ENCODE measurements at places on chromosomes 2 and 18. TPM values are rescaled to one million over a fixed set of nuclear protein-coding genes. Genes with fewer than 3 reads are reported as not detected.

LIMS4 gene
- 0.54 TPM for total RNA-seq

COL5A2 gene
- total RNA-seq: 0.54 TPM

IL18RAP gene
- total RNA-seq: 0.27 TPM

CPS1 gene
- total RNA-seq: 0.54 TPM

GALNT5 gene
- 0.27 TPM for total RNA-seq

DLX1 gene
- total RNA-seq: not detected

FAM228B gene
- 8.1 TPM for total RNA-seq

PID1 gene
- total RNA-seq: not detected

FMNL2 gene
- total RNA-seq: 0.54 TPM

TXNDC2 gene
- not detected for total RNA-seq

KCNG2 gene
- total RNA-seq: 14.8 TPM

RPRM gene
- under 0.01 TPM for total RNA-seq

KCNK3 gene
- under 0.01 TPM for total RNA-seq

ONECUT2 gene
- total RNA-seq: under 0.01 TPM

C1QL2 gene
- not detected for total RNA-seq

ANKRD30B gene
- total RNA-seq: not detected

CABLES1 gene
- total RNA-seq: 18.3 TPM

ALPP gene
- 0.27 TPM for total RNA-seq

IL36G gene
- not detected for total RNA-seq

CASP10 gene
- 54.1 TPM for total RNA-seq

RNU2-63P gene
- under 0.01 TPM for total RNA-seq

PLGLB2 gene
- total RNA-seq: 0.54 TPM

UPP2 gene
- total RNA-seq: not detected

DIPK1C gene
- total RNA-seq: under 0.01 TPM

SALL3 gene
- total RNA-seq: not detected

CCDC142 gene
- 31.5 TPM for total RNA-seq

DRC1 gene
- not detected for total RNA-seq

OTOF gene
- total RNA-seq: 0.27 TPM

SIX2 gene
- total RNA-seq: not detected

KCNJ3 gene
- not detected for total RNA-seq

RGPD8 gene
- total RNA-seq: 9.4 TPM

CD8B2 gene
- total RNA-seq: under 0.01 TPM

UGT1A1 gene
- total RNA-seq: not detected

CHN1 gene
- total RNA-seq: 0.54 TPM

NT5C1B gene
- total RNA-seq: not detected

CXCR2 gene
- total RNA-seq: under 0.01 TPM

MAPK4 gene
- not detected for total RNA-seq

CYTIP gene
- 45.5 TPM for total RNA-seq

NDC80 gene
- 1.3 TPM for total RNA-seq

ASB1 gene
- total RNA-seq: 13.7 TPM

CEBPZ gene
- 13.5 TPM for total RNA-seq

ARHGAP25 gene
- 43.6 TPM for total RNA-seq

TEX44 gene
- total RNA-seq: not detected

PLB1 gene
- 7.8 TPM for total RNA-seq

CPO gene
- not detected for total RNA-seq

CCL20 gene
- not detected for total RNA-seq

COLEC12 gene
- total RNA-seq: 0.27 TPM

GKN2 gene
- total RNA-seq: not detected

TEKT4 gene
- not detected for total RNA-seq

SERPINB10 gene
- total RNA-seq: 0.27 TPM

TPO gene
- under 0.01 TPM for total RNA-seq

B3GNT7 gene
- 2.7 TPM for total RNA-seq

EPHA4 gene
- total RNA-seq: 0.27 TPM

DAW1 gene
- not detected for total RNA-seq

RAPH1 gene
- 0.27 TPM for total RNA-seq

FBXO48 gene
- total RNA-seq: 0.27 TPM

KLHL30 gene
- not detected for total RNA-seq

NOSTRIN gene
- total RNA-seq: 0.27 TPM

Measured in hematopoietic multipotent progenitor cell (in vitro differentiated cells).